ENCODE measurements at places on chromosomes 5 and 9.

DNA sequence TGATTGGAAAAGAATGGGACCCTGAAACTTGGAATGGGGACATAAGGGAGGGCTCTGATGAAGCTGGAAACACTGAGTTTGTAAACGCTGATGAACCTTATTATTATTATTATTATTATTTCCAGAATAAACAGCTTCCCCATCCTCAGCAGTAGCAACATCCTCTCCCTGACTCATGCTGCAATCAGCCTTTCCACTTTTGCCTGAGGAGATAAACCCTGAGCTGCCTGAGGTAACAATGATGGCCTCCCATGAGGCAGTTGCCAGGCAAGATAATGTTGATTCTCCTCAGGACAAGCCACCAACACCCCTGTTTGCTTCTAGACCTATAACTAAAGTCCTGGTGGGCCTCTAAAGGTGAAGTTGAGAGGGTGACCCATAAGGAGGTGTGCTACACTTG lies 139.2 kb upstream of the ATP10B start:
- no peak for DNase-seq

- DNase-seq, result no peak
Measured at GRCh38 chr5:68862560-68862959, 231.3 kb upstream of the SLC30A5 start.

DNA sequence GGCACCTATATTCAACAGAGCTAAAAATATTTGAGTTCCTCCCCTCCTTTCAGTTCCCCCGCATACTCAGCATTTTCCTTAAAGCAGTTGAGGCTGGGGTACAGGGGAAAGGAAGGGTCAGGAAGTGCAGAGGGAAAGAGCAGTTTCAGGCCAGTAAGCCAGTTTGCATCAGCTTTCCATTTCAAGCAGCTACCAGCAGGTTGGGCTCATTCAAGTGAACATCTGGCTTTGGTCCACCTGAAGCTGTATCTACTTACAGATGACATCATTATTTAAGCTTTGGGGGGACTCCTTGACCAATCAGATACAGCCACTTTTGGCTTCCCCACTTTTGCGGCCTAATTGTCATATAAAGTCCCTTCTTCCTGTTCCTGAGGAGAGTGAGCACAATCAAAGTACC lies 8.2 kb upstream of the ACO1 start:
- no peak for DNase-seq

- no peak for DNase-seq
Measured at GRCh38 chr9:36665387-36665786, 92.7 kb downstream of the MELK start.

- no peak for DNase-seq
Measured at GRCh38 chr5:17088051-17088450, 129.4 kb upstream of the BASP1 start.

GRCh38 chr9:133707065-133707762 lies 30.9 kb downstream of the SARDH start:
- no peak for DNase-seq

DNA sequence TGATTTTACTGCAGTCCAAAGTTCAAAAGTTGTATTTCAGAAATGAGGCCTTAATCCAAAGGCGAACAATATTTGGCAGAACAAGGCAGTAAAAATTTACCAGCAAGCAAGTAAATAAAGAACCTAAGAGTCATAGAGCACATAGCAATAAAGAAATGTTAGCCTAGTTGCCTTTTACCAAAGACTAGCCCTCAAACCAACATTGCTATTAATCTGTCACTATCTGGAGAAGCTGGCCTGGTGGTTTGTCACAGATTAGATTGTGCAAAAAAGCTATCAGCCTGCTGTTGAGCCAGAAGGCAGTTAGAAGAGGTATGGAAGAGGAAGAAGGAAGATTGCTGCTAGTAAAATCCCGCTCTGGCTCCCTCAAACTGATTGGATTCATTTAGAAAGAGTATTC lies 304.7 kb upstream of the KLF4 start:
- no peak for DNase-seq

- DNase-seq, result peak; percentile 28
Measured at GRCh38 chr9:90966480-90967144, 165.0 kb downstream of the SYK start.
